ENCODE measurements at places on chromosomes 7 and 10. TPM values are rescaled to one million over a fixed set of nuclear protein-coding genes. Genes with fewer than 3 reads are reported as not detected.

The FAM241B gene
- not detected for total RNA-seq

GRCh38 chr7:79011921-79012320 is 441.5 kb downstream of the MAGI2 start:
- H3K36me3 ChIP-seq: no peaks in the 10 kb centered on the region
- no peaks in the 10 kb centered on the region for H3K27me3 ChIP-seq
- no peaks in the 10 kb centered on the region for H3K4me1 ChIP-seq
- no peak overlapping the region for H3K4me3 ChIP-seq
- no peak overlapping the region for H3K27ac ChIP-seq

- H3K27ac ChIP-seq: no peak overlapping the region
- H3K27me3 ChIP-seq: no peaks in the 10 kb centered on the region
- no peak for DNase-seq
- no peaks in the 10 kb centered on the region for H3K36me3 ChIP-seq
- H3K4me1 ChIP-seq: no peaks in the 10 kb centered on the region
Measured at GRCh38 chr10:64115908-64116643, 594.9 kb downstream of the REEP3 start.

- no peak for DNase-seq
- no peaks in the 10 kb centered on the region for H3K4me1 ChIP-seq
- H3K4me3 ChIP-seq: no peak overlapping the region
- no peak overlapping the region for H3K27ac ChIP-seq
- H3K27me3 ChIP-seq: no peaks in the 10 kb centered on the region
Measured at GRCh38 chr7:151664268-151664667, 144.6 kb upstream of the RHEB start.

The DRGX gene
- not detected for total RNA-seq

DNA sequence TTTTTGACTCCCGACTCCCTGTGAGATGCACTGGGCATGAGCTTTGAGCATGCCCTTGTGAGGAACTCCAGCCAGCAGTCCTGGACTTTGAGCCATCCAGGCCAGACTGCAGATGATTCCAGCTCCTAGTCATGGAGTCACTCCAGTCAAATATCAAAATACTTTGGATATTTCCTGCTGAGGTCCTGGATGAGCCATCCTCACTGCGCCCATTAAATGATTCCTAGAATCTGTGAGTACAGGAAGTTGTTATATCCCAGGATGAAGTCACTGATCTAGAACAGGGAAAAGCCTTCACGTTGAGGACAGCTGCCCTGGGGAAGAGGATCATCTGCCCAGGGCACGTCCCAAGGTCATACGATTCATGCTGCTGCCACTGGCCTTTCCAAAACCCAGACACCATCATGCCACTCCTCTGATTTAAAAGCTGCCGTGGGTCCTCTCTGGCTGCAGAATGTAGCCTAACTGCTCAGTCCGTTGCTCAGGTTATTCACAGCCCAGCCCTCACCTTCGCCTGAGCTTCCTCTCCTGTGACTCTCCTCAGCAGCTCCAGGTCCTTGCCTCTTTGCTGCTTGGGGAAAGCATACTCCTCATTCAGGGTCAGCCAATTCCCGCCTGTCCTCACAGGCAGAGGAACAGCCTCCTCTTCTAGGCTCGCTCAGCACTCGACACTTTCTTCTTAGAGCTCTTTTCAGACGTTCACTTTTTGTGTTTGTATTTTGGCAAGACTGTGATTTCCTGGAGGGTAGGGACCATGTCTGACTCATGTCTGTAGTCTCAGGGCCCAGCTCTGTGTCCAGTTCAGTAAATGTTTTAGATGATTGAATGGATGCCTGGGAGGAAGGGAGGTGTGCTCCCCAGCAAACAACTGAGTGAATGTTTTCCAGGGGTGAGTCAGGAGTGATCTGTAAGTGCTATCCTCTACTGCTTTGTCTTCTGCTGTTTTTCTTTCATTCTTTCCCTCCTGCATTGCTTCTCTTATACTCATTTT is 157.8 kb downstream of the SNX10 start:
- no peaks in the 10 kb centered on the region for H3K27me3 ChIP-seq
- DNase-seq: no peak
- H3K4me3 ChIP-seq: no peak overlapping the region
- peak overlapping the region; percentile 10 for H3K27ac ChIP-seq
- H3K36me3 ChIP-seq: no peaks in the 10 kb centered on the region
- H3K4me1 ChIP-seq: no peaks in the 10 kb centered on the region

- peak; percentile 20 for DNase-seq
- no peaks in the 10 kb centered on the region for H3K4me1 ChIP-seq
- H3K27ac ChIP-seq: no peak overlapping the region
- no peaks in the 10 kb centered on the region for H3K27me3 ChIP-seq
Measured at GRCh38 chr10:6716516-6716915, 136.4 kb upstream of the PRKCQ start.

- no peak overlapping the region for H3K27ac ChIP-seq
- H3K4me1 ChIP-seq: no peaks in the 10 kb centered on the region
- no peak overlapping the region for H3K4me3 ChIP-seq
- no peak for DNase-seq
Measured at GRCh38 chr10:78712147-78712546, 356.6 kb upstream of the ZMIZ1 start.

DNA sequence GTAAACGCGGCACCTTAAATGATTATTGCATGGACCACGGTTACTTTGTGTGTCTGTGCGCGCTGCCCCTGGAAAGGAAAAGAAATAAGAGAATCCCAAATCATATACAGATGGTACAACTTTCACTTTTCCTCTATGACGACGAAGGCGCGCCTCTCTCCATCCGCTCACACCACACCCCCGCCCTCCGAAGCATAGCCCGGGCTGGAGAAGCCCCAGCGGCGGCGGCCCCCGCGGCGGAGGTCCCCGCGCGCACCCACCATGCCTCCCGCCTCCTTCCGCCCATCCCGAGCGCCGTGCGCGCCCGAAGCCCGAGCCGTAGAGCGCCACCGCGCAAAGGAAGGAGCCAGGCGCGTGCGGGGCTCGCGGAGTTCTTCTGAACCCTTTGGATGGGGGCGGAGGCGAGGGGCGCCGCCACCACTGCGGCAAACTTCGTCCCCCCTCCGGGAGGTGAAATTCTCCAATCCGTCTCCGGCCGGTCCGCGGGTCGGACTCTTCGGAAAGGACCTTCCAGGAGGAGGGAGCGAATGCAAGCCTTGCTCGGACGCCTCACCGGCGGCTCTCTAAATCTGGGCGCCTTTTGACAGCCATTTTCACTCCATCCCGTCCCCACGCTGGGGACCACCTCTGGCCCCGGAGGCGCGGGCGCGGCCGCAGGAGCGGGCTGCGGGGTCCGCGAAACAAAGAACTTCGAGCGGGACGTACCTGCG is 588 bp downstream of the GLI3 start:
- H3K27ac ChIP-seq: peak overlapping the region; percentile 99
- peaks cover 9% of the 10 kb centered on the region for H3K4me1 ChIP-seq
- H3K27me3 ChIP-seq: no peaks in the 10 kb centered on the region
- peak overlapping the region; percentile 80 for H3K4me3 ChIP-seq
- H3K36me3 ChIP-seq: no peaks in the 10 kb centered on the region

GRCh38 chr7:43669286-43670081 is 59.8 kb downstream of the COA1 start:
- no peak for DNase-seq
- H3K27ac ChIP-seq: no peak overlapping the region
- no peaks in the 10 kb centered on the region for H3K27me3 ChIP-seq
- no peaks in the 10 kb centered on the region for H3K36me3 ChIP-seq
- no peaks in the 10 kb centered on the region for H3K4me1 ChIP-seq

DNA sequence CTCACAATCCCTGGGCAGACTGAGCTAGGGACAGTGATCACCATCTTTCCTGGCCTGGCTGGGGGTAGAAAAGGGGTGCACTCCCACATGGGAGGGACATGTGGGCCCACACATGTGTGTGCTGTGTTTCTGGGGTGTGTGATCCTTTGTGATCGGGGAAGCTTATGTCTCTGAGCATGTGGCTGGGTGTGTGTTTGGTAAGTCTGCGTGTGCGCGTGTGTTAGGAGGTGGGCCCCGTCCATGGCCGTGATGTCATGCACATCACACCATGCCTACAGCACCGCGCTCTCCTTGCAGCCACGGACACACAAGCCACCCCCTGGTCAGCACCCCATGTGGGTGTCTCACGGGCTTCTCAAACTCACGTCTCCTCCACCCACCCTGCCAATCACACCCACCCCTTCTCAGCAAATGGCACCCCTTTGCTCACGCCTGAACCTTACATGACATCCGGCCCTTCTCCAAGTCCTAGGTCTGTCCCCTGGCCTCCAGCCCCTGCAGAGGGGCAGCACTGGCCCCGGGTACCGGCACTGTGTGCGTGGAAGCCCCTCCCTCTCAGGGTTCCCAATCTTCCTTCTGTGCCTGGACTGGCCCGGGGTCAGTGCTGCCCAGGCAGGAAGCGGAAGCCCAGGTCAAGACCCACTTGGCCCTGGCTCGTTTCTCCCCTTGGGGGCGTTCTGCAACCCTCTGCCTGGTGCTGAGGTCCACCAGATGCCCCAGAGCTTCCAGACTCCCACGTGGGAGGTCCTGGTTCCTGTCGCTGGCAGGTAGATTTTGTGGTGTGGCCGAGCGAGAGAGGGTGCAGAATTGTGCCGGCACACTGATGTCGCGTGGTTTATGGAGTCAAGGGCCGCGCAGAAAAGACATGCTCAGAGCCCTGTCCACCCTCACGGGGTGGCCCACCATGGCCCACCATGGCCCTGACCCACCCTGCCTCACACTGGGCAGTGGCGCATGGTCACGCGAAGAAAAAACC is 12.6 kb downstream of the SLC29A4 start:
- no peaks in the 10 kb centered on the region for H3K4me1 ChIP-seq
- no peaks in the 10 kb centered on the region for H3K27me3 ChIP-seq
- no peaks in the 10 kb centered on the region for H3K36me3 ChIP-seq
- DNase-seq: no peak
- H3K4me3 ChIP-seq: no peak overlapping the region
- H3K27ac ChIP-seq: no peak overlapping the region

The STAG3 gene
- total RNA-seq: not detected

The TRIM56 gene
- 20.0 TPM for total RNA-seq

DNA sequence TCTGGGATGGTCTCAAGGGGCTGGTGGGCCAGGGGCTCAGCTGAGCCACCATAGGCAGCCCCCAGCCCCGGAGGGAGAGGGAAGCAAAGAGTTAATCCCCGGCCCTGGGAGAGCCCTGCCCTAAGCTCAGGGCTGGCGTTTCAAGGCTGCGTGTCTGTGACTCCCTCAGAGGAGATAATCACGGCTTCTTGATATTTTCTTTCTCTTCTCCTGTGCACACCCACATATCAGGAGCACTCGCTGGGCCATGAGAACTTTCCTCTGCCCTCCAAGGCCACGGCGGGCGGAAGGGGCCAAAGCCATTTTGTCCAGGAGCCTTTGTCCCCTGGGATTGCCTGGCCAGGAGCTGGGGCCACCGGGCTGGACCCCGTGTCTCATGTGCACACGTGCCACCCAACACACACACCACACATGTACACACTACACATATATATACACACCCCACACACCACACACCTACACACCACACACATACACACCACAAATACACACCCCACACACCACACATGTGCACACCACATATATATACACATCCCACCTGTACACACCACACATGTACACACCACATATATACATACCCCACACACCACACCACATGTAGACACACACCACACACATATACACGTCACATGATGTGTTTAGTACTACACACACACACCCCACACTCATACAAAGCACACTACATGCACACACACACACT is 16.9 kb downstream of the VENTX start:
- H3K36me3 ChIP-seq: no peaks in the 10 kb centered on the region
- no peaks in the 10 kb centered on the region for H3K27me3 ChIP-seq
- no peak overlapping the region for H3K27ac ChIP-seq

The MPP7 gene
- total RNA-seq: 17.1 TPM

DNA sequence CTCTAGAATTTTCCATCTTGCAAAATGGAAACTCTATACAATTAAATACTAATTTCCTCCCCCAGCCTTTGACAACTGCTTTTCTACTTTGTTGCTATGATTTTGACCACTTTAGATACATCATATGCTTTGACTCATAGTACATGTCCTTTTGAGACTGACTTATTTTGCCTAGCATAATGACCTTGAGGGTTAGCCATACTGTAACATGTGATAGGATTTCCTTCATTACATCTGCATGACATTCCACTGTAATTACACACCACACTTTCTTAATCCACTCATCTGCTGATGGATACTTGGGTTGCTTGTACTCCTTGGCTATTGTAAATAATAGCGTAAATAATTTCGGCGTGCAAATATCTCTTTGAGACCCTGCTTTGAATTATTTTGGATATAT is 127.7 kb downstream of the JAZF1 start:
- no peak overlapping the region for H3K4me3 ChIP-seq
- no peak overlapping the region for H3K27ac ChIP-seq

The RAPGEF5 gene
- 44.7 TPM for total RNA-seq

GRCh38 chr10:30823651-30824050 is 194.1 kb upstream of the LYZL2 start:
- no peaks in the 10 kb centered on the region for H3K27me3 ChIP-seq
- no peak for DNase-seq
- no peak overlapping the region for H3K27ac ChIP-seq
- H3K36me3 ChIP-seq: no peaks in the 10 kb centered on the region

DNA sequence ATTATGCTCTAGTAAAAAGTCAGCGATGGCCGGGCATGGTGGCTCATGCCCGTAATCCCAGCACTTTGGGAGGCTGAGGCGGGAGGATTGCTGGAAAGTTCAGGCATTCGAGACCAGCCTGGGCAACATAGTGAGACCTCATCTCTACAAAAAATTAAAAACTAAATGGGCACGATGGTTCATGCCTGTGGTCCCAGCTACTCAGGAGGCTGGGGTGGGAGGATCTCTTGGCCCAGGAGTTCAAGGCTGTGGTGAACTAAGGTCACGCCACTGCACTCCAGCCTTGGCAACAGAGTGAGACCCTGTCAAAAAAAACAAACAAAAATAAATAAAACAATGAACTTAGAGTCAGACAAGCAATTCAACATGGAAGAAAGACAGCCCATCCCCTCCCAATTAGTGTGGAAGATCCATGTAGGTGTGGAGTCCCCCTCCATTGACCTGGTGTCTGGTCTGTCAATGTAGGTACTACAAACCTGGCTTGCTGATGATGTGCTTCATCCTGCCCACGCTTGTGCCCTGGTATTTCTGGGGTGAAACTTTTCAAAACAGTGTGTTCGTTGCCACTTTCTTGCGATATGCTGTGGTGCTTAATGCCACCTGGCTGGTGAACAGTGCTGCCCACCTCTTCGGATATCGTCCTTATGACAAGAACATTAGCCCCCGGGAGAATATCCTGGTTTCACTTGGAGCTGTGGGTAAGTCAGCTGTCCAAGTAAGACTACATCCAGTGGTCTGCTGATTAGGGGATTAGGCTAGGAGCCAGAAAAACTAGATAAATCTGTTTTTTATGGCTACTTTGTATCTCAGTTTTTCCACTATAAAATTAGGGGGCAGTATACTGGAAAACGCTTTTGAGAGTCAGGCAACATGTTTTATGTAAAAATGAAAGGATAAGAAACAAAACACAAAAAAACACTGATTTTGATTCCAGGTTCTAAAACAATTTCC is 9.3 kb downstream of the SCD start:
- H3K27me3 ChIP-seq: no peaks in the 10 kb centered on the region
- no peaks in the 10 kb centered on the region for H3K36me3 ChIP-seq
- no peak overlapping the region for H3K27ac ChIP-seq
- no peak overlapping the region for H3K4me3 ChIP-seq
- H3K4me1 ChIP-seq: no peaks in the 10 kb centered on the region
- no peak for DNase-seq
